ENCODE measurements at places on chromosomes 6 and 20.

GRCh38 chr6:127279815-127280214, 13.2 kb downstream of the RNF146 start:
- DNase-seq, result no peak

DNA sequence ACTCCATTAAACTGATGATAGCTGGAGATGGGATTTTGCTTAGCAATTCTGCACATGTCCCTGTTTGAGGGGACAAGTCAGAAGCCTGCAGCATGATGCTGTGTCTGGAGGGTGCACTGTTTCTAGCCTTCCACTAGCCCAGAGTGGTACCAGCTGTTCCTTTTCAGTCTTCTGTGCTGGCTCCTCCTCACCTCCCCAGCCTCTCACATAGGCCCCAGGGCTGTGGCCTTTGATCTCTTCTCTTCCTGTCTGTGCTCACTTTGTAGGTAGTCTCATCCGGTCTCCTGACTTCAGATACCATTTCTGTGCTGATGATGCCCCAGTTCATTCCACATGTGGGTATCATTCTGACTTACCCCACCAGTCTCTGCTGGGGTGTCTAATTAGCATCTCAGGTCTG, 126.3 kb downstream of the HIVEP1 start:
- DNase-seq, result no peak

GRCh38 chr20:48791666-48792071, 36.1 kb downstream of the PREX1 start:
- DNase-seq, result no peak

DNA sequence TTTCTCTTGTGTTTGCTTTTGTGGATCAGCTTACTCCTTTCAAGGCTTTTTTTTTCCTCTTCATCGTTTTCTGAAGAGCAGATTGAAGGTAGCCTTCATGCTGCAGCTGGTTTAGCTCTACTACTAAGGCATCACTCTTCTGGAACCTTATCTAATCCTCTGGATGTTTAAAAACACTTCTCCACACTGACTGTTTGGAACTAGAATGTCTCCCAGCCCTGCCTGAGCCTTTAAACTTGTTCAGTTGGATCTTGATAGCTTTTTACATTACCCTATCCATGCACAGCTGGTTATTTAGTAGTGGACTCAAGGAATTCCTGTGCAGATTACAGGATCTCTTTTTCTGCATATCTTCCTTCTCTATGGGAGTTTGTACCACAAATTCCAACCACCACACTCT, 108.9 kb upstream of the ASCC3 start:
- no peak for DNase-seq

DNA sequence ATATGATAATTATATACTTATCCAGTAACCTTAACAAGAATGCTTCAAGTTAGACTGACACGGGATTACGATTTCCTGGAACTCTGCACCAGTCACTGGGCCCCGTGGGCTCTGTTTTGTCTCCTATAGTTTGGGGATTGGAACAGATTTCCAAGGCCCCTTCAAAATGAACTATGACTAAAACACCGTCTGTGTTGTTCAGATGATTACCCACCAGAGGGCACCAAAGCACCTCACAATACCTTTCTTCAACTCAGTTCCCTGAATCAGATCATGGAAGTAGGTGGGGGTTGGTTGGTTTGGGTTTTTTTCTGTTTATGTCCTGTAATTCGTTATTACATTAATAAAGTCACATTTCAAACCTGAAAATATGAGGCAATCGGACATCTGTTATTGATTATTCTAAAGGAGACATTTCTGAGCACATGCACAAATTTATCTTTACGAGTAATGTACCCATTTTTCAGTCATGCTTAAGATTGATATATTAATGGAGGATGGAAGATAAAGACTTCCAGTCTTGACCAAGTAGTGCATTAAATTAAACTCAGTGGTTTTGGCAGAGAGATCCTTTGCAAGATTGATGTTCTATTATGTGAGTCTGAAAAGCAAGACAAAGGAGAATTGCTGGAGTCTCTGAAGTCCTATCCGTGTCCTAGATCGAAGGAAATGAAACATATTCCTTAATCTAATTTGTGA, 112.0 kb upstream of the COL21A1 start:
- peak; percentile 33 for DNase-seq

DNA sequence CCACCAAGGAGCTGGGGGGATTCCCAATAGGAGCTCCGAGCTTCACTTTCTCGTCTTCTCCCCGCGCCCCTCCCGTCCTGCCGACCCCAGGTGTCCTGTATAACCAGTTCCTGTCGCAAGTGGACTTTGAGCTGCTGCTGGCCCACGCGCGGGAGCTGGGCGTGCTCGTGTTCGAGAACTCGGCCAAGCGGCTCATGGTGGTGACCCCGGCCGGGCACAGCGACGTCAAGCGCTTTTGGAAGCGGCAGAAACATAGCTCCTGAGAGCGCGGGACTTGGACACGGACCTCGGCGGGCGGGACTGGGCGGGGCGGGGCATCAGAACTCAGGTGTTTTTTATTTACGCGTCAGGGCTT, 340 bp upstream of the VARS2 start:
- DNase-seq, result no peak

GRCh38 chr6:70763754-70764510, 96.2 kb downstream of the SMAP1 start:
- DNase-seq, result no peak

DNA sequence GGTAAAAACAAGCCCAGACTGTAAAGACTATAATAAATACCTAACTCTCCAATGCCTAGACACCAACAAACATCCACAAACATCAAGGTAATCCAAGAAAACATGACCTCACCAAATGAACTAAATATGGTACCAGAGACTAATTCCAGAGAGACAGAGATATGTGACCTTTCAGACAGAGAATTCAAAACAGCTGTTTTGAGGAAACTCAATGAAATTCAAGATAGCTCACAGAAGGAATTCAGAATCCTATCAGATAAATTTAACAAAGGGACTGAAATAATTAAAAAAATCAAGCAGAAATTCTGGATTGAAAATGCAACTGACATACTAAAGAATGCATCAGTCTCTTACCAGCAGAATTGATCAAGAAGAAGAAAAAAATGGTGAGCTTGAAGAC, 26.6 kb downstream of the NCOA6 start:
- DNase-seq, result no peak

DNA sequence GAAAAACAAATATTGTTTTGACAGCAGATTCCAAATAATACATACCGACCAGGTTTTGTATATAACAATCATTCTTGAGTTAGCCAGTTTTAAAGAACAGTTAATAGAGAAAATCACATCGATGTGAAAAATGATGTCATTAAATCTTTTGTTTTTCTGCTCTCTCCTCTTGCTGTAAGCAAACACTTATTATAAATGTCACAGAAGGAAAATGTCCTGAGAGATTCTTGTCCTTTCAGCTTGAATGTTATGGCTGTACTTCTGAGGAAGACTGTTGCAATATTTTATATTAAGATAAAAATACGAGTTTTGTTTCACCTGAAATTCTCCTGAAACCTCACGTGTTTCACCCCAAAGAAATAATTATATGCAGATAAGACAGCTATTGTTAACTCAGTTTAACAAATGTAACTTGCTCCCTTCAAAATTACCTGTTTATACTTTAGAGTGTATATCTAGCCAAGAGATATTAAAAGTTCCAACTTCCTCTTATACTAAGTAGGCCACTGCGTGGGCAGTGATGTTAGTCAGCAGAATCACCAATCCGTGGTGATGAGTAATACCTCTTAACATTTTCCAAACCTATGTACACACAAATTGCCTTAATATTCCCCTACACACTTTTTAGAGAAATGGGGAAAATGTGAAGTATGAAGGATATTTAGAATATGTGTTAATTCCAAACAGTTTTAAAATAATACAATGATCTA, 1111.4 kb upstream of the CITED2 start:
- DNase-seq, result peak; percentile 3

DNA sequence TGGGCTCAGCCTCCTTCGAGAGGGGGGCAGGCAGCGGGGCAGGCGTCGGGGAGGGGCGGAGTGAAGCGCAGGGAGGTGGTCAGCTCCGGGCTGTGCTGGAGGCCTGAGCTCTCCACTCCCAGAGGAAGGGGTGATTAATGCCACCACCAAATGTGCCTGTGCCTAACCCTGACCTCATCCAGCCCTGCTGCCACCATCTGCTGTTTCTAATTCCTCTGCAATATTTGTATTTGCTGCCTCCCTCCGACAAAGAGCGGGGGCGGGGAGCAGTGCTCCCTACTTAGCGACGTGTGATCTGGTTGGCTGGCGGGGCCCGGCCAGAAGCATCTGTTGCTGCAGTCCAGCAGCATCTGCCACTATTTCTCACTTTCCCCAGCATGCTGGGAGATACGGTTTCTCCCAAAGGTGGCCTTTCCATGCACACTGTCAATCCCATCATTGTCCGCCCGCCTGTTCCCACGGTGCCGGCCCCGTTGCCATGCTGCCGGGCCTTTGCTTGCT, 47.0 kb downstream of the DLL1 start:
- no peak for DNase-seq

All from NCI-H2029 (cell line).